Activated naive CD4-positive, alpha-beta T cell treated with anti-CD3 and anti-CD28 coated beads for 36 hours (primary cell): ENCODE measurements at places on chromosomes 3 and 15. TPM values are rescaled to one million over a fixed set of nuclear protein-coding genes. Genes with fewer than 3 reads are reported as not detected.
A peak's percentile ranks its signal among the peaks of the same experiment; 100 is the strongest.

CCR8 gene
- total RNA-seq: not detected

- DNase-seq: no peak
Observed at GRCh38 chr3:149442851-149443544, 31.5 kb upstream of the TM4SF4 start.

- peak; percentile 39 for DNase-seq
Observed at GRCh38 chr15:83108266-83109219, 1.1 kb downstream of the TM6SF1 start.

DNA sequence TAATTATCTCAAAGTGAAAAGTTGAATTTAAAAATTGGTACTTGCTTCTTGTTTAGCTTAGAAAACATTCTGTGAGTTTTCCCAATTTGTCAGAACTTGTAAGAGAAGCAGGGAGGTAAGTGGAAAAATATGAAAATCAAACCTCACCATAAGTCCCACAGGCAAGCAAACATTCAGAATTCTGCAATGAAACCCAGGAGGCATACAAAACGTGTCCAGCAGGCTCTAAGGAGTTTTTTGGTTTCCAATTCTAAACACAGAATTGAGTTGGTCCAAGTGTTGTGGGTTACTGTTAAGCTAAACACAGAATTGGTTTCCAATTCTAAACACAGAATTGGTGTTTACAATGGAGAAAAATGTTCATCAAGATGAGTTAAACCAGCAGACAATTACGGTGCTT lies 27.1 kb upstream of the ACKR4 start:
- no peak for DNase-seq

PTX3 gene
- total RNA-seq: not detected

DNA sequence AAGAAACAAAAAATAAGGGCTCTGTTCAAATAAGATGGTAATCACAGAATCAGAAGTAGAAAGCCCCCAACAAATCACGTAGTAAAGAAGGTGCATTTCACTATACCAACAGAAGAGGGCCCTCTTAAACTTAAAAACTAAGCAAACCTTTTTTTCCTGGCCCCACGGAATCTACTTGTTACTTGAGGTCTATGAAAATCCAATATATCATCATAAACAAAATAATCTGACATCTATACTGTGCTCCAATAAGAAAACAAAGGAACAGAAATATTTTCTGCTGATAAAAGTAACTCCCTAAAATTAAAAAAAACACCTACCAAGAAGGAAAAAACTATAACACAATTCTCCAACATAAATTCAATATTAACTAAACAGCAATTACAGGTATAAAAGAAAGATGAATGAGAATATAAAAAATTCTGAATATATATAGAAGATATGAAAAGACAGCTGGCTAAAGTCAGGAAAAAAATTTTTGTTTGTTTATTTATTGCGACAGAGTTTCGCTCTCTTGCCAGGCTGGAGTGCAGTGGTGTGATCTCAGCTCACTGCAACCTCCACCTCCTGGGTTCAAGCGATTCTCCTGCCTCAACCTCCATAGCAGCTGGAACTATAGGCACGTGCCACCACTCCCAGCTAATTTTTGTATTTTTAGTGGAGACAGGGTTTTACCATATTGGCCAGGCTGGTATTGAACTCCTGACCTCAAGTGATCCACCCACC lies 81.8 kb downstream of the CLASP2 start:
- no peak for DNase-seq

C3orf33 gene
- 3.2 TPM for total RNA-seq

PLAAT1 gene
- total RNA-seq: not detected

GATM gene
- 0.91 TPM for total RNA-seq

DNA sequence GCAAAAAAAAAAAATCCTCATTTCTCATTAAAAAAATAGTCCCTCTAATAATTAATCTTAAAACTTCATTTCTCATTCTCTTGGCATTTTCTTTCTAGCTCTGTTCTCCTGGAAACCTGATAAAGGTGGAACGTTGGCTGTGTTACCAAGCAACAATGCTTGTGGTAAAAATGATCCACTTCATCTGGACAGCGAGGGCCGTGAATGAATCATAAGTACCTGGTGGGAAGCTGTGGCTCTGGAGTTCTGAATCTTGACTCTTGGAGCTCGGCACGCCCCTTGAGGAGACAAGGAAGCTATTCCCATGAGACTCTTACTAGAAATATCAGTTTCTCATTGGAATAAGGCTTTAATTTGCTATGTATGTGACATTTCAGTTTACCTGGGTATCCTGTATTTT lies 32.5 kb downstream of the BCL2L10 start:
- DNase-seq: no peak

- no peak for DNase-seq
Observed at GRCh38 chr15:68176601-68177000, 28.5 kb downstream of the CALML4 start.

IMPG2 gene
- 0.05 TPM for total RNA-seq

GABRR3 gene
- total RNA-seq: not detected

GRCh38 chr15:81111510-81112470 lies 22.3 kb upstream of the CFAP161 start:
- DNase-seq: no peak

LRRN1 gene
- total RNA-seq: 0.67 TPM

GRCh38 chr15:69660114-69660513 lies 207.5 kb downstream of the RPLP1 start:
- DNase-seq: no peak

CPLX3 gene
- not detected for total RNA-seq

DNA sequence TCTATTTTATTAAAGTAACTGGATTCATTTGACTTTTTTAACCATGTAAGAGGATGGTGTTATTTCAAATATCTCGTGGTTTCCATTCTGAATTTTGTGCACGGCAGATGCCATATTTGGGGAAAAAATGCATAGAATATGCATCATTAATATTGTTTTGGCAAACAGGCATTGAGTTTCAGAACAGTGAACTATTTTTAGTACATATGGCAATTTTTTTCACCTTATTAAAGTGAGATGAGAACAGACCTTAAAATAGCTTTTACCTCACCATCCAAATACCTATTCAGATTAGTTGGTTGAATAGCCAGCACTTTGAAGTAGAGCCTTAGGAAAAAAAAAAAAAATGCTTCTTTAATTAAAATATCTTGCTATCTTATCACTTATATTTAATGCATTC lies 117.3 kb upstream of the FLNB start:
- no peak for DNase-seq

- DNase-seq: no peak
Observed at GRCh38 chr3:23094890-23095462, 108.2 kb upstream of the UBE2E2 start.

- DNase-seq: peak; percentile 7
Observed at GRCh38 chr3:15768421-15769255, 29.1 kb downstream of the ANKRD28 start.

SLC28A2 gene
- not detected for total RNA-seq

COL8A1 gene
- total RNA-seq: 0.07 TPM

DNA sequence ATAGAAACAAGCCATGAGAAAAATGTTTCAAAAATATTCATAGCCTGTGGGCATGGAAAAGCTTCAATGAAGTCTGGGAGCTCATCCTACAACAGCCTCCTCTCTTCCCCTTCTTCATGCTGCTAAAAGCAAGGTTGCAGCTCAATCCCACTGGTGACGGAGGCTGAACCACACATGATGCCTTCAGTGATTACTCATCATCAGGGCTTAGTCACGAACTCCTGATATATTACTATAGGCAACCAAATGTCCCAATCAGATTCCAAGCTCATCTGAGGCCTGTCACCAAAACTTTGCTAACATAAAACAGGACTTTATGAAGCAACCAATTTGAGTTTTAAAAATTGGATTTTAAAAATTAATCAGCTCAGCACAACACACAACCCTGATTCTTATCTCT lies 24.0 kb upstream of the SLC24A5 start:
- DNase-seq: no peak

CD96 gene
- total RNA-seq: 61.8 TPM

LAMB2 gene
- not detected for total RNA-seq
